Endothelial cell (in vitro differentiated cells): ENCODE measurements at places on chromosomes 7 and 10.

DNA sequence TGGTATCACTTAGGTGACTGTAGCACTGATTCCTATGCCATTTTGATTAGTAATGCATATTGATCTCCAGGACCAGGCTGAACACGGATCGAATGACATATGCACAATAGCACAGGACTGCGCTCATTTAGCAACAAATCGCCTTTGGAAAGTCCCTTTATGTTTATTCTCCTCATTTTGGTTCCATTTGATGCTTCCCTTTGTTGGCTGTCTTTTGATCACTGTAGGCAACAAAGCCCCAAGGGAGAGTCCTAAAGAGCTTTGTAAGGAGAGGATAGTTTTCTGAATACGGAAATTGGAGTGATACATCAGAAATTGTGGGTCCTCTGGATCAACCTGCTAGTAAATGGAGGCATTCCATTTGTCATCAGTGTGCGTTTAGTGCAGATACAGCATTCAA is 1111.4 kb downstream of the SORCS1 start:
- H3K27ac ChIP-seq: no peak overlapping the region
- no peaks in the 10 kb centered on the region for H3K4me1 ChIP-seq
- no peaks in the 10 kb centered on the region for H3K36me3 ChIP-seq
- no peaks in the 10 kb centered on the region for H3K27me3 ChIP-seq
- H3K4me3 ChIP-seq: no peak overlapping the region
- DNase-seq: no peak

DNA sequence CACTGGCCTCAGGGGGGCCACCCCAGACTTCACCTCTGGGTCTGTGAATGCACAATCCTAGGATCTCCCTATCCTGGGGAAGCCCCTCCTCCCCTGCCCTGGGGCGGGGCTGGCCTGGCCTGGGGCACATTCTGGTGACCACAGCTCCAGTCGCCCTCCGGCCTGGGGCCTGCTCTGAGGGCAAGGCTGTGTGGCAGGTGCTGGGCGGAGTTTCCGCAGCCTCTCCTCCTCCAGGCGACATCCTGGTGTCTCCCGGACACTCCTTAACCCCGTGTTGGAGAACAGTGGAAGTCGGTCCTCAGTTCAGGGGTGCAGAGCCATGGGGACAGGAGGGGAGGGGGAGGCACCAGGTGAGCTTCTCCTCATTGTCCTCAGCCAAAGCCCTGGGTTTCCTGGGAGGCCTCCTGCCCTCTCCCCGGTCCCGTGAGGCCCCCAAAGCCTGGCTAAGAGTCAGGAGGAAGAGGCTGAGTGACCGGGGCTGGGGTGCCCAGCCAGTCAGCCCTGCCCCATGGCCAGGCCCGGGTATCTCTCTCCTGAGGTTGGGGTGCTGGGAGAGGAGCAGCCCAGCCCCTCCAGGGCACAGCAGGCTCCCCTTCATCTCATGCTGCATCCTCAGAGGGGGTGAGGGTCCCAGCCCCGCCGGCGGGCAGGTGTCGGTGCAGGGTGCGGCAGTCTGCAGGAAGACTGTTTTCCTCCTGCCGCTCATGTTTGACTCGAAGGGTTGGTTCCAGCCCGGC is 22.6 kb downstream of the UNCX start:
- no peaks in the 10 kb centered on the region for H3K36me3 ChIP-seq
- no peaks in the 10 kb centered on the region for H3K4me1 ChIP-seq
- peaks cover 5% of the 10 kb centered on the region for H3K27me3 ChIP-seq
- H3K27ac ChIP-seq: no peak overlapping the region
- no peak for DNase-seq

DNA sequence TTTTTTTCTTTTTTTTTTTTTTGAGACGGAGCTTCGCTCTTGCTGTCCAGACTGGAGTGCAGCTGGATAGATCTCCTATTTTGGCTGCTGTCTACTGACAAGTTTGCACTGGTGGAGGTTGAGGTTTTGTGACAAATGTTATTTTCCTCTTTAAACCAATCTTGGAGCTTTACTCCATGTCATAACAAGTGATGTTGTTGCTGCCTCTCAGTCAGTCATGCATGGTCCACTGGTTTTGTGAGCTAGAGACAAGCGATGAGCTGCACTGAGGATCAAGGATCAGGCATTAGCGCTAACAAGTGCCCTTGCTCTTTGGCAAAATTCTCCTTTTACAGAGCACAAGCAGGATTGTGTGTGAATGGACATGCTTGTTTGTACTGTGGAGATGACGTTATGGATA is 805 bp upstream of the WDFY4 start:
- H3K27me3 ChIP-seq: no peaks in the 10 kb centered on the region
- no peak overlapping the region for H3K4me3 ChIP-seq
- H3K27ac ChIP-seq: no peak overlapping the region
- no peaks in the 10 kb centered on the region for H3K36me3 ChIP-seq

GRCh38 chr7:94045581-94045980 is 41.4 kb upstream of the BET1 start:
- peaks cover 3% of the 10 kb centered on the region for H3K4me1 ChIP-seq
- H3K4me3 ChIP-seq: no peak overlapping the region
- peaks cover 3% of the 10 kb centered on the region for H3K27me3 ChIP-seq
- H3K27ac ChIP-seq: no peak overlapping the region
- H3K36me3 ChIP-seq: no peaks in the 10 kb centered on the region
- DNase-seq: no peak

DNA sequence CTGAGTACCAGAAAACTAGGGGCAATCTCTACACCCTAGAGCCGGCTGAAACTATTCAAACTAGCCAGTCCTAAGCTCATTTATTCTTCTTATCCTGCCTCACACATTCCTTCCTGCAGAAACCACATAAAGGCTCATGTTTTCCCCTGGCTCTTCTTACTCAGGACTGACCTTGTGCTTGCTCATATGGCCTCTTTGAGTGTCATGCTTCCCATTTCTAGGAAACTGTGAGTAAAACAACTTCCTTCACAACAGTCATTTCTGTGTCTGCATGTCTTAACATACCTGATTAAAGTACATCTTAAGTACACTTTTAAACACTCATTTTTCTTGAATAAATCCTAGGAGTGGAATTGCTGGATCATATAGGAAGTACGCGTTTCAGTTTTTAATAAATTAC is 52.3 kb upstream of the KIAA1217 start:
- no peak overlapping the region for H3K4me3 ChIP-seq
- no peak overlapping the region for H3K27ac ChIP-seq
- peaks cover 1% of the 10 kb centered on the region for H3K4me1 ChIP-seq
- DNase-seq: no peak
- H3K27me3 ChIP-seq: peaks cover 2% of the 10 kb centered on the region

- no peak for DNase-seq
- peaks cover 2% of the 10 kb centered on the region for H3K4me1 ChIP-seq
- H3K4me3 ChIP-seq: no peak overlapping the region
- H3K27me3 ChIP-seq: peaks cover 17% of the 10 kb centered on the region
Measured at GRCh38 chr10:132929953-132930548, 12.3 kb downstream of the CFAP46 start.
